K562 (cell line): ENCODE measurements at places on chromosomes 5 and 9. TPM values are rescaled to one million over a fixed set of nuclear protein-coding genes. Genes with fewer than 3 reads are reported as not detected.

Gene HDHD3
- 15.7 TPM in 2 replicates for total RNA-seq

Gene LCN15
- not detected in 2 replicates for total RNA-seq

Gene NR6A1
- total RNA-seq: 55.4 and 56.7 TPM in 2 replicates

Gene IFNA7
- total RNA-seq: not detected in 2 replicates

- no peaks in the 10 kb centered on the region for H3K36me3 ChIP-seq
- no peak overlapping the region for H3K4me3 ChIP-seq
- no peak overlapping the region for H3K27ac ChIP-seq
- peaks cover 16% of the 10 kb centered on the region for H3K4me1 ChIP-seq
- no peaks in the 10 kb centered on the region; the same call in 2 of the 3 replicates for H3K27me3 ChIP-seq
Observed at GRCh38 chr9:113570106-113570505, 106.6 kb downstream of the RGS3 start.

DNA sequence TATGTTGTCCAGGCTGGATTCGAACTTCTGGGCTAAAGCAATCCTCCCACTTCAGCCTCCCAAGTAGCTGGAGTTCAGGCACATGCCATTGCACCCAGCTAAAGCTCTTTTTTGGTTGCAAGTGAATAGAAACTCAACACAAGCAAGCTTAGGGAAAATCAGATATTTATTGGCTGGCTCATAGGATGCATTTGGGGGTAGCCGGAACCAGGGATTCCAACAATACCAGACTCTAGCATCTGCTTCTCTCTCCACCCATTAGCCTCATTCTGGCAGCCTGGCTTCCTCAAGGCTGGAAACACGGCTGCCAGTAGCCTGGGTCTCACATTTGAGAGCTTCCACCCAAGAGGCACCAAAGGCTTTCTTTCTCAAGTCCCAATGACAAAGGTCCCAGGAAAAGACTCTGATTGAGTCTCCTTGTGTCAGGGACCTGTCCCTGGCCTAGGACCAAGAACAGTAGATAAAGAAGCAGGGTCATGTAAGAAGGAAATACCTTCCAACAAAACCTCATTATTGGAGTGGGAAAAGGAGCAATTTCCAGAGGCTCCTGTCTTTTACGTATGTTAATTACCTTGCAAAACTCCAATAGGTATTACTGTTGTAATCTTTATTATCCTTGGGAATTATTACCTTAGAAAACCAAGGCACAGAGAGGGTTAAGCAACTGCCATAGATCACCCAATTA is 23.0 kb upstream of the B4GALT1 start:
- no peak overlapping the region for H3K4me3 ChIP-seq
- no peak overlapping the region for H3K27ac ChIP-seq
- H3K27me3 ChIP-seq: no peaks in the 10 kb centered on the region

DNA sequence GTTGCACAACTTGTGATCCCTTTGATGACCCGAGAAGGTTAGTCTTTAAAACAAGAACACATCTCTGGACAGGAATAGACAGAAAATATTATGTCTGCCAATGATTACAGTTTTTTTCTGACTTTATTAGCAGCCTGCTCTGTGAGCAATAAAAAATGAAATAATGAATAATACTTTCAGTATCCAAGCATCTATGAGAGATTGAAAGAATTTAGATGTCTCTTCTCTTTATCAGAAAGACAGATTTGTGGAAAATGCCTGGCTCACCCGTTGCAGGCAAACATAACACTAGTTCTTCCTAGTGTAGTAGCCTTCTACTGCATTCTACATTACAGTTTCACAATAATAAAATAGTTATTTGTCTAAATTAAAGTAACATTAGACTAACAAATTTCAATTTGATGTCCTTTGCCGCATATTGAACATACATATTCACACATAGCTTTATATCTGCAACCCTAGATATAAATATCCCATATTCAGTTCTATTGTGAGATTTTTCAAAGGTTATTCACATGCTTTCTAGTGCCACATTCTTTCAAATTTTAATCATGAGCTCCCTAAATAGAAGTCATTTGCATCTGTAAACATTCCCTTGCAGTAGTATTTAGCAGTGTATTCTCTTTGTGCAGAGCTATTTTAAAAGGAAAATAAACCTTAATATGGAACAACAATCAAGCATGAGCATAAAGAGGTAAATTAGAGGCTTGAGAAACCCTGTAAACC is 267.3 kb downstream of the EFNA5 start:
- no peak overlapping the region for H3K27ac ChIP-seq
- H3K4me1 ChIP-seq: no peaks in the 10 kb centered on the region
- H3K4me3 ChIP-seq: no peak overlapping the region
- DNase-seq: no peak

GRCh38 chr9:105341434-105342146 is 97.1 kb downstream of the SLC44A1 start:
- no peak overlapping the region for H3K4me3 ChIP-seq
- DNase-seq: no peak
- H3K4me1 ChIP-seq: no peaks in the 10 kb centered on the region
- no peak overlapping the region for H3K27ac ChIP-seq
- no peaks in the 10 kb centered on the region for H3K27me3 ChIP-seq

GRCh38 chr5:147310059-147310704 is 75.4 kb downstream of the STK32A start:
- H3K4me1 ChIP-seq: no peaks in the 10 kb centered on the region
- no peaks in the 10 kb centered on the region for H3K27me3 ChIP-seq
- H3K27ac ChIP-seq: no peak overlapping the region
- no peaks in the 10 kb centered on the region for H3K36me3 ChIP-seq
- DNase-seq: no peak
- no peak overlapping the region for H3K4me3 ChIP-seq

DNA sequence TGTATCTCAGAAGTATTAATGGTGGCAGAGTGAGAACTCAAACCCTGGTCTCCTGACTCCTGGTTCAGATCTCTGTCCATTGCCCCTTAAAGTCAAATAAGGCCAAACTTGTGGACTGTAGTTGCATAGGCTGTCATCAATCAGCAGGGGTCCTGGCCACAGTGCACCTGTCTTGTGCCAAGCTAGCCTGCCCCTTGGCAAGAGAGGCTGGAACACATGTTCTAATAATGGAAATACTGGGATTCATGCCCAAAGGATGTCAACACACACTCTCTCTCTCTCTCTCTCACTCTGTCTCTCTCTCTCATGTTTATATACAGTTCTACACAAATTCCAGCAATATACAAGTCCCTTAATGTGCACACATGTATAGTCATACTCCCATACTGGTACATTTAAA is 44.3 kb downstream of the GLRA1 start:
- H3K4me1 ChIP-seq: no peaks in the 10 kb centered on the region
- H3K27ac ChIP-seq: no peak overlapping the region
- H3K27me3 ChIP-seq: no peaks in the 10 kb centered on the region
- DNase-seq: no peak

GRCh38 chr9:110319781-110320492 is 17.7 kb downstream of the TXNDC8 start:
- no peak overlapping the region for H3K27ac ChIP-seq
- no peaks in the 10 kb centered on the region for H3K27me3 ChIP-seq
- no peak for DNase-seq
- no peaks in the 10 kb centered on the region for H3K4me1 ChIP-seq
